ENCODE measurements at places on chromosomes 3 and 15.

DNA sequence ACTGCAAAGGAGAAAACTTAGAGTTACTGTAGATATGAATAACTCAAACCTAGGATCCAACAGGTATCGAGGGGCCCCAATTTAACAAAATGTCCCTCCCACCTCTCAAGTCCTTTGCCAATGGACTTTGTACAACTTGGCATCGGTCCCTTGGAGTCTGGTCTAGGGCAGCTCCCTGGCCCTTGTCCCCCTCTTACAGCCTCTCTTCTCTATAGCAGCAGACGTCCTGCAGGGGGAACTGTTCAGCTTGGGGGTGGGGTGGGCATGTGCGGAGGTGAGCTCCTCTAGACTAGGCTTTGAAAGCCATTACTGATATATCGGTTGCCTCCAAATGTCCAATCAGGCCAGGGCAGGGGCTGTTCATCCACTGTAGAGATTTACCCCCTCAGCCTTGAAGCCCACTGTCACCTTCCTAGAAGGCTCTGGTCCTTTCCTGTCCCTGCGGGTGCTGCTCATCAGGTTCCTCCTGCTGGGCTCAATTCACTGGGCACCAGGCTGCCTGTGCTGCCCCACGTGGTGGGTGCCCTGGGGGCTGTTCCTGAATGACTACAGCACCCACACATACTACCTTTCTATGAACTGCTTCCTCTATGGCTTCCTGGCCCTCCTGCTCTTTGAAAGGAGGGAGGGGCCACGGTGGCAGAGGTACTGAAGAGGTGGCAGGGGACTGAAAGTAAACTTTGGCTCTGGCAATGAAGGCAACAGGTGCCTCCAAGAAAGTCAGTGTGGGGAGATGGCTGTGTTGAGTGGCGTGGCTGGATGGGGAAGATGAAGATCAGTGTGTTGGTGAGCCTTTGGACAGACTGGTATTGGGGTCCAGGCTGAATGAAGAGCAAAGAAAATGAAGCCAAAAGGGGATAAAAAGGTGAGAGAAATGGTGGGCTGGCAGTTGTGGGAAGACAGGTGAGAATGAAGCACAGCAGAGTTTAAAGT is 78.8 kb upstream of the MEX3B start:
- H3K4me3 ChIP-seq = no peak overlapping the region
- no peaks in the 10 kb centered on the region for H3K27me3 ChIP-seq
- no peak for ATAC-seq
- no peaks in the 10 kb centered on the region for H3K4me1 ChIP-seq
- H3K27ac ChIP-seq = no peak overlapping the region

GRCh38 chr3:33061782-33062181 is 35.2 kb downstream of the GLB1 start:
- peak overlapping the region; percentile 87 for H3K27ac ChIP-seq
- H3K4me3 ChIP-seq = no peak overlapping the region
- ATAC-seq = peak; percentile 44
- no peaks in the 10 kb centered on the region for H3K27me3 ChIP-seq

- H3K27me3 ChIP-seq = no peaks in the 10 kb centered on the region
- ATAC-seq = no peak
- no peak overlapping the region for H3K27ac ChIP-seq
- no peak overlapping the region for H3K4me3 ChIP-seq
- no peaks in the 10 kb centered on the region for H3K36me3 ChIP-seq
These were observed 87.8 kb upstream of the TSEN2 start for GRCh38 chr3:12396471-12396870.

DNA sequence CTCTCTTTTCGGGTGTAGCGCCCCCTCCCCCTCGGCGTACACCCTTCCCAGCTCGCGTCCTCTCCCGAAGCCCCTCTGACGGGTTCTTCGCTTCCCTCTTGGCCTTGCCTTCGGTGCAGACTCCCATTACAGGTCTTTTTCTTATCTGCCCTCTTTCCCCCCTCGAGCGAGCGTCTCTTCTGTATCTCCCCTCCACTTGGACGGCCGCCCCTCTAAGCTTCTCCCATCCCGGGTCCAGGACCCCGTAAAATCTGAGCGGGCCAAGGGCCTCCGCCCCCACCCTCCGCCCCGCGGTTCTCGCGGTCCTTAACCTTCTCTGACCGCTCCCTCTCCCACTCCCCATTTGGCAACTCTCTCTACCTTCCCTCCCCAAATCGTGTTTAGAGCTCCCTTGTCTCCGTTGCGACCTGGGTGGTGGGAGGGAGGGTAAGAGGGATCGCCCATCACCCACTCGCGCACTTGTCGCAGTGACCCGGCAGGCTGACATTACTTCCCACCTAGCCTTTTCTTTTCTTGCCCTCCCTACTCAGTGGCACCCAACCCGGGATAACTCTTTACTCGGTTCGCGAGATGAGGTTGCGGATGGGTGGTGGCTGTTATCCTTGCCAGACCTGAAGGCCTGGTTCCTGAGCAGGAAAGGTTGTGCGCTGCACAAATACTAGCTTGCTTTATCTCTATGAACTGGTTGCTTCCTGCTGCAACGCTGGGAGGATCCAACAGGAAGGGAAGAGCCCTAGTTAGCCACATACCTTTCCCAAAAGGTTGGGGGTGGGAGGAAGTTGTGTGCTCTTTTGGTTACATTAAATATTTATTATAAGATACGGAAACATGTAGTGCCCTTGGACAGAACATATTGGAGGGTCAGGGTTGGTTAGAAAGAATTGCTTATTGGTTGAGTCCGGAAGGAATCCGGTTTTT is 922 bp downstream of the RAB11A start:
- H3K27me3 ChIP-seq = no peaks in the 10 kb centered on the region
- ATAC-seq = no peak
- H3K4me3 ChIP-seq = peak overlapping the region; percentile 96
- H3K4me1 ChIP-seq = peaks cover 39% of the 10 kb centered on the region
- H3K27ac ChIP-seq = peak overlapping the region; percentile 88

DNA sequence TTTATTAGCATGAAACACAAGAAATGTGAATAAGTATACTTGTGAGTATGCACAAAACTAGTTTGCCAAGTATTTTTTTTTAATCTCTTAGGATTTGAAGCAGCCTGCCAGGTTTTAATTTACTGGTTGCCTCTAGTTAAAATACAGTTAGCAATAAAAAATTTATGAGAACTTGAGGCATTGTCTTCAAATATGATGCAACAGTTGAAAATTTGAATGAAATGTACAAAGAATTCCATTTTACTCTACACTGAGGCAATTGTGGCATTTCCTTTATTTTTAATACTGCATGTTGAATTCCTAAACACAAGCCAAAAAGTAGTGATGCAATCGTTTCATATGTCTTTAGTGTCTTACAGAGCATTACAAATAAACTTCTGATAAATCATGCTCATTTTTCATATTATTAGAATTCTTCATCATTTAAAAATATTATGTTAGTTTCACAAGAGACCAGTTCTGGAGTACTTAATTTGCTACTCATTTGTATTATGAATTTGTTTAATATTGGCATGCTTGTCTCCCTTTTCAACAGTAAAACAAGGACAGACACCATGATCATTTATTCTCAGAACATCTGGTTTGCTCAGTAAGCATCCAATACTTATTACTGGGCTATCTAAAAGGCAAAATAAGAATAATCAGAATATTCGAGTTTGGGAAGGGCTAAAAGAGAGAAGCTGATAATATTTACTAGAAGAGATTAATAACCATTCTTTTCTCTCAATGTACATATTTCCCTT is 124.8 kb upstream of the PTX3 start:
- no peaks in the 10 kb centered on the region for H3K36me3 ChIP-seq
- ATAC-seq = no peak
- peaks cover 8% of the 10 kb centered on the region for H3K27me3 ChIP-seq
- no peak overlapping the region for H3K27ac ChIP-seq
- no peaks in the 10 kb centered on the region for H3K4me1 ChIP-seq
- H3K4me3 ChIP-seq = no peak overlapping the region

DNA sequence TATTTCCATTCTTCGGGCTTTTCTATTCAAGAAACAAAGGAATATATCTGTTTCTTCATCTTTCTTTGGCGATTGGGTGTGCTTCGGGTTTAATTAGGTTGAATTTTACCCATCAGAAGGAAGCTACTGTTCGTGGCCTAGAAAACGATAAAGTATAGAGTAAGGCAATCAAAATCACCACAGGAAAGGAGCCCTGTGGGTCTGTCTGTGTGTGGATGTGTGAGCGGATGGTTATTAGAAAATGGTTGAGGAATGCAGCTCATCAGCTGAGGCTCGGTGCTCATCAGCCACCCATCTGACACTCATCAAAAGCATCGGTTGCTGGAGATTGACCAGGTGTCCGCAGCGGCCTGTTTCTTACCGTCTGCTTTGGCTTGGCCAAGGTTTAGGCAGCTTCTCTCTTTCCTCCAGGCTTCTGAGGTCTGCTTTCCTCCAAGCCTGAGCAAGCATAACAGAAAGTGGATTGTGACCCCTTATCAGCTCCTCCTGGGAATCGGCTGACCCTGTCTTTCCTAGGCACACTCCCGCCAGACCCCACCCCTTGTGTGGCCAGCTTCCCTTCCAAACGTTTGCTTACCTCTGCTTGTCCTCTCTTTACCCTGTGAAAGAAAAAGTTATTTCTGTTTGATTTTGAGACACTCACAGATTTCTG is 17.6 kb upstream of the ISLR start:
- no peaks in the 10 kb centered on the region for H3K36me3 ChIP-seq
- no peak for ATAC-seq
- no peak overlapping the region for H3K4me3 ChIP-seq
- no peak overlapping the region for H3K27ac ChIP-seq

DNA sequence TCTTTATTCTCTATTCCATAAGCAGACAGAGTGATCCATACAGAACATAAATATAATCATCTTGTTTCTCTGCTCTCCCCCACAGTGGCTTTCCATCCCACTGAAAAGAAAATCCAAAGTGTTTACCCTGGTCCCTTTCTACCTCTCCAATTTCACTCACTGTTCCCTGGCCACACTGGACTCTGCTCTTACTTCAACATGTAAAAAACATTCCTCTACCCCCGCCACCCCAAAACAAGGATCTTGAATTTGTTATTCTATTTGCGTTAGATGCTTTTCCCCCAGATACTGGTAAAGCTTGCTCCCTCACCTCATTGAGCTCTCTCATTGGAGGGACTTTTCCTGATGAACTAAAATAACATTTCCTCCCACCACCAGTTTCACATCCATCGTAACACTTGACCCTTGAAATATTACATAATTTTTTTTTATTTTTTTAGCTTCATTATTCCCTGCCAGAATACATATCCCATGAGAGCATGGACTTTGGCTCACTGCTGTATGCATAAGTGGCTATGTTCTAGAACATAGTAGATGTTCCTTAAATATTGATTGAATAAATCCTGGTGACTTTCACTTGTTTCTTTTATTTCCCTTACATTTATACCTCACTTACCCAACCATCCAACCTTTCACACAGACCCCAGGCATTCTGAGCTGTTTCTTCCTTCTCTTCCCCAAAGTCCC is 162.7 kb upstream of the MEIS2 start:
- no peak overlapping the region for H3K4me3 ChIP-seq
- no peaks in the 10 kb centered on the region for H3K4me1 ChIP-seq
- no peak overlapping the region for H3K27ac ChIP-seq
- ATAC-seq = no peak

GRCh38 chr15:59299929-59300617 is 72.6 kb downstream of the MYO1E start:
- H3K36me3 ChIP-seq = peaks cover 8% of the 10 kb centered on the region
- no peaks in the 10 kb centered on the region for H3K27me3 ChIP-seq

DNA sequence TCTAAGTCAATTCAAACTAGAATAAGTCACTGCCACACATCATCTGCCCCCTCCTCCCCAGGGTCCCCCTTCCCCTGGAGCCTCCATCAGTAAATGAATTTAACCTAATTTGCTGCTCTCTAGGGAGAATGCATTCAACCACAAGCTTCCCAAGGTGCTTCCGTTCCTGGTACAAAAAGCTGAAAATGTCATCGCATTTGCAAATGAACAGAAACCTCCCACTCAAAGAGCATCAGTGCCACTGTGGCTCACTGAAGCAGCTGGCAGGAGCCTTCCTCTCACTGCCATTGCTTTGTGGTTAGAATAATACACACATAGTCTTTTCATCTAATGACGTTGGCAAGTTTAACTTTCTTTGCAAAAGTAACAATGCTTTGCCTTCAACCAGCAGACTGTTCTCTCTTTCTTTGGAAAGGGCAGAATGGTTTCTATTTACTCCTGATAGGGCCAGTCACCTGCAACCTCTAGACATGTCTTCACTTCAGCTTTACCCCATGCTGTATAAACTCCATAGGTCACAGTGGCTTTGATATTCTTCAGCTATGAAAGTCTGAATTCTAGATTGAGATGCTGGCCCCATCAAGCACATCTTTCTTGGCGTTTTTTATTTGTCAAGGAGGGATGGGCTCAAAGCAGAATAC is 238.1 kb downstream of the CPNE4 start:
- H3K27ac ChIP-seq = no peak overlapping the region
- H3K4me3 ChIP-seq = no peak overlapping the region
- H3K27me3 ChIP-seq = peaks cover 34% of the 10 kb centered on the region
- H3K36me3 ChIP-seq = no peaks in the 10 kb centered on the region

DNA sequence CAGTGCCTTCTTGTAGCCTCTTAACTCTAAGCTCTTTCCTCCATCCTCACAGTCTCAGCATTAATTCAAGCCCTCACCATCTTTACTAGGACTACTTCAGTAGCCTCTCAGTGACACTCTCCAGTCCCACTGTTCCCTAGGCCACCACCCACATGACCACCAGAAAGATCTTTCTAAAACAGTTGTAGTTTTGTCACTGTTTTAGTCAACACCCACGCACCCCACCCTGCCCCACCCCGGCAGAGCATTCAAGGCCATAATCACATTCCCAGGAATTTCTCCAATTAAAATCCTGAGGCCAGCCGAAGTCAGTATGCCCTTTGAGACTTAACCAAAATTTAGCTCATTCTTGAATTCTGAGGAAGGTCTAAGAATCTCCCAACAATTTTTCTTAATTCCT is 31.2 kb upstream of the PSMD6 start:
- no peak overlapping the region for H3K27ac ChIP-seq
- no peaks in the 10 kb centered on the region for H3K36me3 ChIP-seq
- ATAC-seq = no peak
- no peak overlapping the region for H3K4me3 ChIP-seq
- H3K4me1 ChIP-seq = peaks cover 10% of the 10 kb centered on the region
- H3K27me3 ChIP-seq = peaks cover 8% of the 10 kb centered on the region

DNA sequence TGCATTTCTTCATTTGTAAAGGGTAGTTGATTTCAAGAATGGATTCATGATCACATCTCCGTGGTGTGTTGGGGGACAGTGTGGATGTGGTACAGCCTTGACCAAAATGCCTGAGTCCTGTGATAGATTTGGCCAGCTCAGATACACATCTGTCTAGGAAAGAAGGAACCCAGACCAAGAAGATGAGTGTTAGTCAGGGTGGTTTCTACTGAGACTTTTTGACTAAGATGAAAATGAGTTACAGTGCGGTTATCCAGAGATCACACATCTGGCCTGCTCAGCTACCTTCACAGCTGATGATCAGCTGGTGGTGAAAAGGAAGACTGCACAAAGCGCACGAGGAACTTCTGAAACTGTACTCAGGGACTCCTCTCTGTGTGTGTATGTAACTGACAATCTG is 68.0 kb downstream of the FNDC3B start:
- peak overlapping the region; percentile 67 for H3K27ac ChIP-seq
- peak overlapping the region; percentile 57 for H3K4me3 ChIP-seq
- H3K27me3 ChIP-seq = peaks cover 41% of the 10 kb centered on the region
- H3K4me1 ChIP-seq = peaks cover 24% of the 10 kb centered on the region

GRCh38 chr3:114902691-114903101 is 244.4 kb downstream of the ZBTB20 start:
- H3K4me3 ChIP-seq = no peak overlapping the region
- no peaks in the 10 kb centered on the region for H3K27me3 ChIP-seq
- no peak overlapping the region for H3K27ac ChIP-seq
- H3K4me1 ChIP-seq = peaks cover 21% of the 10 kb centered on the region
- ATAC-seq = no peak

- H3K4me3 ChIP-seq = peak overlapping the region; percentile 79
- no peaks in the 10 kb centered on the region for H3K36me3 ChIP-seq
- H3K27me3 ChIP-seq = peaks cover 9% of the 10 kb centered on the region
- peak overlapping the region; percentile 53 for H3K27ac ChIP-seq
- ATAC-seq = no peak
These were observed 29.8 kb upstream of the ALDH1A3 start for GRCh38 chr15:100849855-100850218.

Data from stimulated activated memory B cell treated with anti-CD40 and anti-IgM and Interleukin-4, amounts not matched to agents 10 μg/mL and 1 μg/mL and 100 μg/mL, for 72 hours (primary cell).